Amygdala (tissue), 56 donors: ENCODE measurements at places on chromosomes 7 and 10.

GRCh38 chr10:62381385-62382102, 7.4 kb downstream of the ZNF365 start:
- no peak for DNase-seq

DNA sequence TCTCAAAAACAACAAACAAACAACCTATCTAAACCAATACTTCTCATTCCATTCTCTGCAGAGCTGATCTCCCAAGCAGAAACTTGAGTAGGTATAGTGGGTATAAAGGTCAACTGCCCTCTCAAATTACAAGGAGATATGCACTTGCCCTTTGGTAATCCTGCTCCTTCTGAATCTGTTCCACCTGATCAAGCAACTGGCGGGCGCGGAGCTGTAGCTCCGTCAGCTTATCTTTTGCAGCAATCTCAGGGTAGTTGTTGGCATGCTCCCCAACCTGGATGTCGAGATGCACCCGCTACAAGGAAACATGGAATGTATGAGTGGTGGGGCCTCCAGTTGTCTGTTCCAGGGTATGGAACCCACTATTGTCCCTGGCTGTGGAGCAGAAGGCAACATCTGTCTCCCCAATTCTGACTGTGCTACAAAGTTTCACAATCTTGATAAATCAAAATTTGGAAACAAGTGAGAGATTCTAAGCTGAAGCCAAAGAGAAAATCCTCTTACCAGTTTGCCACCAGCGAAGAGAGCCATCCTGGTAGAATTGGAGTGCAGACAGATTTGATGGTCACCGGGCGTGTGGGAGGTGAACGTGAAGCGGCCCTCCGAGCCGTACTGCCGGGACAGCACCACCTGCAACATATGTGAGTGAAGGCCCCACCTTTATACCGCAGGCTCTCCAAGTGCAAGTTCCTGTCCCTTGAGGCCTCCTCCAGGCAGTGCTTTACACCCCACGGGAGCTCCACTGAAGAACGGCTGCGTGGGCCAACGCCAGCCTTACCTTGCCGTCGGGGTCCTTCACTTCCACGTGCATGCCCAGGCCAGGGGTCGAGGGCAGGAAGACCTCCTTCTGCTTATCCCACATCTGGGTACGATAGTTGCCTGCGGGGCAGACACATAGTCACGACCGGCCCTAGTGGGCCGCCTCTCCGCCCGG, 819 bp downstream of the TMED4 start:
- DNase-seq, result no peak

DNA sequence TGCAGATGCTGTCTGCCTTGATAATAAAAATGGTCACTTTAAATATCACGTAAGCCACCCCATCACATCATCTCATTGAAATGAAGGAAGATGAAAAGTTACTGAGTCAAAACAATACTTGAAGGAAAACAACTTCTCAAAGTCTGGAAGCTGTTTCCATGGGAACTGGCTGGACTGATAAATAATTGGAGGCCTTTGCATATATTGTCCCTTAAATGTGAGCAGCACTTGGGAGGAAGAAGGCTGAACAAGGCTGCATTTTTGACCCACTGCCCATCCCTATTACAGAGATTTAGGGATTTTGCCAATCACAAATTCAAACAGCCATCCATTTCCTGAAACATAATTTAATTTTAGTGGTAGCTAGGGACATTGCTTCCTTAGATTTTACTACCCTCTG, 18.2 kb upstream of the MAGI2 start:
- no peak for DNase-seq

DNA sequence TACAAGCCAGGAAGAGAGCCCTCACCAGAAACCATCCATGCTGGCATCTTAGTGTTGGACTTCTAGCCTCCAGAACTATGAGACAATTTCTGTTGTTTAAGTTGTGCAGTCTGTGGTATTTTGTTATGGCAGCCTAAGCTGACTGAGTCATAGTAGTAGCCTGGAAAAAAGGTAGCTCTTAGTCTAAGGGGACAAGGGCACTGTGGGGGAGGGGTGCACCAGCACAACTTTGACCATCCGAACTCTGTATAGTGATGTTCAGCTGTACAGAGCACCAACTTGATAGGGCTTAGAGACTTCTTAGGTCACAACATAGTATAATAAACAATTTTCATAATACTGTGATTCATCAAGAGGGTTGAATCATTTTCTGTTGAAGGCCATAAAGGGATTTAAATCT, 14.3 kb downstream of the EIF4EBP2 start:
- no peak for DNase-seq

DNA sequence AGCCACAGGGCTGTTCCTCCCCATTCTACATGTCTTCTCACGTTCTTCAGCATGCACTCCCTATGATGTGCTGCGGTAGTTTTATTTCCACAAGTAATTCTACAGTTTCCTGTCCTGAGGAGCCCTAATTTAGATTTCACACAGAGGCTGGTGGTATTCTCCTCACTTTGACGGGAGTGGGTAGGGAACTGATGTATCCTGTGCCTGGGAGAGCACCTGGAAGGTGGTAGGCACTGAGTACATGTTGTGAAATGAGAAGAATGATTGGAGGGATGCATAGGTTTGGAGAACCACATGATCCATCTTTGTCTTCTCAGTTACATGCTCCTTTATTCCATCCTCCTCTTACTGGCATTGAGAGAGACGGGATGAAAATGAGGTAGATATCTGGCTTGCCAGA, 118.2 kb upstream of the CCDC6 start:
- DNase-seq, result no peak

GRCh38 chr10:96415150-96415890, 56.5 kb upstream of the OPALIN start:
- DNase-seq, result no peak

GRCh38 chr10:48623009-48623408, 18.1 kb upstream of the ARHGAP22 start:
- DNase-seq, result no peak

DNA sequence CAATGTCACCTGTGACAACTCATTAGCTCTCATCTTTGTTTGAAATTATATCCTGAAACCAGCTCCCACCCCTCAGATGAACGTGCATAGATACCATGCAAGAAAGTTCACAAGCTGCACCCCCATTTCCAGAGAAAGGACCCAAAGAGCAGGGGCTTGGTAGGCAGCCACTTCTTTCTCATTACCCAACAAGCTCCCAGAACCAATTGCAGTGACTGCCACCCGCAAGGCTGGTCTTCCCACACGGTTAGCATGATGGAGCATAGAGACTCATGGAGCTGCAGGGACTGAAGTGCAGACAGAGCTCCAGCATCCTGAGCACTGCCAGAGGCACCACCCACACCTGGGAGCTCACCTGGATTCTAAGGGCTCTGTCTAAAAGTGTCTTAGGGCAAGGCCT, 28.5 kb downstream of the FRMPD2 start:
- no peak for DNase-seq

GRCh38 chr7:99674995-99675742, 4.6 kb downstream of the CYP3A5 start:
- no peak for DNase-seq

DNA sequence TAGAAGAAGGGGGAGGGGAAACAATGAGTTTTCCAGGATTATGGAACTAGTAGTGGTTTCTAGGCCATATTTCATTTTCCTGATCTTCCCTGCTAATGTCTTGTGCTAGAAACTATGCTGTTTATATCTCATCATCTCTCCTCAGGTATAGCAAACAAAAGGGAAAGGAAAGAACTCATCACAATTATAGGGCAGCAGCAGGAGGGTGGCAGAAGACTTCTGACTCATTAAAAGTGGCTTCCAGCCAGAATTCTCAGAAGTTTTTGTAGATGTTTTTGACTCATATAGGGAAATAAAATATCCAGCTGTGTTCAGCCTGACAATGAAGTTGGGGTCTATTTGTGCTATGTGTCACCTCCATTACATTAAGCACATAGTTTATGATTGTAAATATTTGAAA, 6.5 kb downstream of the AHR start:
- DNase-seq, result no peak

DNA sequence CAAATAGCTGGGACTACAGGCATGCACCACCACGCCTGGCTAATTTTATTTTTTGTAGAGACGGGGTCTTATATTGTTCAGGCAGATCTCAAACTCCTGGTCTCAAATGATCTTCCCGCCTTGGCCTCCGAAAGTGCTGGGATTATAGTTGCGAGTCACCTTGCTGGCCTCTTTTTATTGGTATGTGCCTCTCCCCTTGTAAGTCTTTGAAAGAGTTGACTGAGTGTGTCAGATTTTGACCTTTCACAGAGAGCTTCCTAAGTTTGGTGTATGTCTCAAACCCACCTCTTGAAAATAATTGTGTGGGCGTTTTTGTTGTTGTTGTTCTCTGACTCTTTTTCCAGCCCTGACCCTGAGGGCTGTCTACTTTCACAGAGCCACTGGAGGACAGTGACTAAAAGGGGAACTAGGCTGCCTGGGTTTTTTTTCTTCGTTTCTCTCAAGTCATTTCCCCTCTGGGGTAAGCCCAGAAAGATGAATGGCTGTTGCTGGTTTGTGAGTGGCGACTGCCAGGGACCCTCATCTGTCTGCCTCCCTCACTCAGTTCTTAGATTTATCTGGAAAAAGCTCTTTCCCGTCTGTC, 262.8 kb downstream of the ZEB1 start:
- DNase-seq, result no peak

- DNase-seq, result no peak
Observed at GRCh38 chr10:13993673-13994089, 337.0 kb downstream of the FRMD4A start.

DNA sequence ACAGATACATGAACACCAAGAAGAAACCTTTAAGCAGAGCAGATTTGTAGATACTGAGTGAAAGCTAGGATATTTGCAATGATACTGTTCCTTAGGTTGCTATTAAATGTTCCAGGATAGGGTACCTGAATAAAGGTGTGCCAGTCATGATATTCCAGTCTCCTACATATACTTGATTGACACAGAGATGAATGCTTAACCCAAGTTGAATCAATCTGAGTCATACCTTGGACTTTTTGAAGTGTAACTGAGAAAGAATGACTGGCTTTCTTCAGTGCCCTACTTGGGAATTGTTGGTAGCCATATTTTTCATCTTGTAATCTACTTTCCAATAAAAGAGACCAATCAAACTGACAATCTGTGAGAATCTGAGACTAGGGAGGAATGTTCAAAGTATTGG, 805.7 kb upstream of the GHITM start:
- DNase-seq, result no peak

DNA sequence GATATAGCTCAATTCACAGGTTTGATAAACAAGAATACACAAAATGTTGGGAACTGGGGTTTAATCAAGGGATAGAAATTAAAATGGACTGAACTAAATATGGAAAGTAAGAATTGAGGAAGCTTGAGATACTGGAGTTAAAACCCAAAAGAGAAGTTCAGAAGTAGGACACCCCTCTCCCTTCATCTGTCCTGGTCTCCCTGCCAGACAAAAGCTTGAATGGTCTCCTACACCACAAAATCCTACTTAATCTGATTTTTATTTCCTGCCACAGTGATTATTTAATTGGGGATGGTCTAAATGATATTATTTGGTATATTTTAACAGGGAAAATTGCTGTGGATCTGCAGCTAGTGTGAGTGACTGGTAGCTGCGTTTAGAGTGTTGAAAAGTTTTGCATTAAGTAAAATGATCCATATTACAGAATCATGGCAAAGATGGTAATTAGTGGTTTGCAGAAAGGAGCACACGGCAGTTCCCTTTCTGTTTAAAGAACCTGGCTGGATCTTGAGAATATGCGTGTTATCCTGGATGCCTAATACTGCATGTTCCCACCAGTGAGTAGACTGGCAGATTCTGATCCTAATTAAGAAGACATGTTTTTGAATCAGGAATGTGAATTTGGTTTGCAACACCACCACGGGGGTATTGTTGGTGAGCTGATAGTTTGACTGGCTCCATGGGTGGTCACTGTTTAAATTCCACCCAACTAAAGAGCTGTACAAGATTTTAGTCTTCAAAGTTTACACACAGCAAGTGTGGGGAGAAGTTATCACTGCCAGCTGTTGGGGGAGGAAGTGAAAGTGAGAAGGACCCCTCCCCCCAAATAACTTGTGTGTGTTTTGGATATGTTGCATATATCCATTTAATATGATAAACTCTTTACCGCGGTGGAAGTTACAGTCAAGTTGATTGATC, 5.5 kb downstream of the RBM20 start:
- DNase-seq, result no peak

- no peak for DNase-seq
Observed at GRCh38 chr7:106312099-106312871, 27.5 kb upstream of the NAMPT start.

GRCh38 chr10:125611216-125611615, 71.7 kb downstream of the TEX36 start:
- DNase-seq, result no peak

GRCh38 chr7:49876202-49876601, 102.8 kb downstream of the VWC2 start:
- no peak for DNase-seq

DNA sequence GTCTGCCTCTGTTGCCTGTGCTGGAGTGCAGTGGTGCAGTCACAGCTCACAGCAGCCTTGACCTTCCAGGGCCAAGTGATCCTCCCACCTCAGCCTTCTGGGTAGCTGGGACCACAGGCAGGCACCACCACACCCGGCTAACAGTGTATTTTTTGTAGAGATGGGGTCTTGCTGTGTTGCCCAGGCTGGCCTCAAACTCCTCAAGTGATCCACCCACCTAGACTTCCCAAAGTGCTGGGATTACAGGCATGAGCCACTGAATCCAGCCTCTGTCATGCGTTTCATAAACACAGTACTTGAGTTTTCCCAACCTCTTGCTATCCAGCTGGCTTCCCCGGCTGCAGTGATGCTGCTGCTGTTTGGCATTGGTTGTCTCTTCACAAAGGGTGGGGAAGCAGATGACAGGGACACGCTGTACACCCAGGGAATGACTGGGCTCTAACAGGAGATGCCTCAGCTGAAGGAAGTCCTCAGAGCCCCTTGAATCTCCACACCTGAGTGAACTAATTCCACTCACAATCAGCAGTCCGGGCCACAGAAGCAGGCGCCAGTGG, 191.5 kb downstream of the DIP2C start:
- DNase-seq, result no peak

DNA sequence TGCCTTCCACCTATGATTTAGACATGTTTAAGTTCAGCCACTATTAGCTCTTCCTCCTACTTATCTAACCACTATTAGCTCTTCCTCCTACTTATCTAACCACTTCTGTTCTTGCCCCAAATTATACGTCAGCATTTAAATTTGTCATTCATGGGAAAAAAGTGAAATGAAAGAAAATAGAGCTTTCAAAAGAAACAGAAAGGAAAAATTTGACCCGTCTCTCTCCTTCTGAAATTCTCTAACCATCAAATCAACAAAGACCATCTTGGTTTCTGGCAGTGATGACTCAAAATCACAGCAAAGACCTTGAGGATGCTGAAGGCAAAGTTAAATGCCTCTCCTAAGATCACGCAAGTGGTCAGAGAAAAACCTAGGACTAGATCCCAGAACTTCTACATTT, 2.6 kb downstream of the LIPA start:
- DNase-seq, result no peak

DNA sequence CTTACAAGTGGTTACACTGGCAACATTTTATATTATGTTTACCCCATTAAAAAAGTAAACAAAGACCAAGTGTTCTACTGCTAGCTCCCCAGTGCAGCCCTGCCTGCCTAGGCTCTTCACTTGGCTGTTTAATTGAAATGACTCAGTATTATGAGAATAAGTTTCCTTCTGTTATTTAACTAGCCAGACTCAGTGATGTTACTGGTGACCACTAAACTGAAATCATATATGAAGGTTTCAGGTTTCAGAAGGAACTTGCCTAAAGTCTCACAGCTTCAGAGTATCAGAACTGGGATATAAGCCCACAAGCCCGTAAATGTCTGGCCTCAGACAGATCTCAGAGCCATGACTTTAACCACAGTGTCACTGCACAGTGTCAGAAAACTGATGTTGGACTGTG, 66.8 kb upstream of the EXOC4 start:
- no peak for DNase-seq

- no peak for DNase-seq
Observed at GRCh38 chr7:65937296-65937695, 44.7 kb downstream of the GUSB start.
